Effector CD8-positive, alpha-beta T cell (primary cell): ENCODE measurements at places on chromosomes 6 and 20.

- DNase-seq, result no peak
Measured at GRCh38 chr6:31074401-31074800, 38.0 kb downstream of the C6orf15 start.

GRCh38 chr20:57104651-57105204 lies 161.7 kb downstream of the BMP7 start:
- DNase-seq, result no peak

DNA sequence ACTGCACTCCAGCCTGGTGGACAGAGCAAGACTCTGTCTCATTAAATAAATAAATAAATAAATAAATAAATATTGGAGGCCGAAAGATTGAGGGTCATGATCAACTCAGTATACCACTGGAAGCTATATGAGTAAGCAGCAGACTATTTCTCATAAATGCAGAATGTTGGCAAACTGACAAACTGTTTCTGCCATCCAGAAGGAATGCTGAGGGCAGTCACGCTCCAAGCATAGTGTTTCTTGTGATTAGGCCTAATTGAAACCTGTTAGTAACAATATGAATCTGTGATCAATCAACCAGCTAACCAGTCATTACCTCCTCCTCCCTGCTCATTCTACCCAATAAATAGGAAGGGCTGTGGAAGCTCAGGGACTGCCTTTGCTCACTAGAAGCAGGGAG lies 15.2 kb upstream of the KCNK15 start:
- DNase-seq, result no peak

DNA sequence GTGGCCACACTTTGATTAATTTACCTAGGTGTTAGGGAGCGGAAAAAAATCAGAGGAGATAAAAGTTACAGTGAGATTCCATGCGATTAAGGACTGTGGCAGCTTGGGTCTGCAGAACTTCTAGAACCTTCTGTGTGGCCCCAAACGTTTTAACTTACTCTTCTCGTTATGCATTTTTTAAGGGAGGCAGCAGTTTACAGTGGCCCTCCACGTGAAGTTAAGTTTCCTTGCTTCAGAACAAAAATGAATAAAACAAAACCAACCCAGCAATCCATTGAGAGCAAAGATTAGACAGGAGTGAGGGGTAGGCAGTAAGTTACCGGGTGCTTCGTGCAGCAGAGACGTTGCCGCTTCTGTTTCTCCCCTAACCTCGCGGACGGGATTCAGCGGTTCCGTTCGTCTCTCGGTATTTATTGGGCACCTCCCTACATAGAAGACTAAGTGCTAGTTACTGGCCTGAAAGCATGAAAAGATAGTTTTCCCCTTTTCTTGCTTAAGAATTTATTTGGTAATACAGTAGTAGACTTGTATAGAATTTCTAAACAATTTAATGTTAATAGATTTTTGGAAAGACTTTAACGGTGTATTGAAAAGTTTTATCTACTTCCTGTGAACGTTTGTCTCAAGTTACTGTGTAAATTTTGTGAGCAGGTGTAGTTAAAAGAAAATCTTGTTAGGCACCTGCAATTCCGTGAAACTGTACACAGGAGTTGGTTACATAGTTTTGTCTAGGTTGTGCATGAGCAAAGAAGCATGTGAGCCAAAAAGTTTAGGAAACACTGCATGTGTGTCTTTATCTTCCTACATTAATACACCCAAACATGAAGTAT lies 1.1 kb downstream of the BAG2 start:
- no peak for DNase-seq

GRCh38 chr6:15790116-15790515 lies 127.3 kb upstream of the DTNBP1 start:
- no peak for DNase-seq

DNA sequence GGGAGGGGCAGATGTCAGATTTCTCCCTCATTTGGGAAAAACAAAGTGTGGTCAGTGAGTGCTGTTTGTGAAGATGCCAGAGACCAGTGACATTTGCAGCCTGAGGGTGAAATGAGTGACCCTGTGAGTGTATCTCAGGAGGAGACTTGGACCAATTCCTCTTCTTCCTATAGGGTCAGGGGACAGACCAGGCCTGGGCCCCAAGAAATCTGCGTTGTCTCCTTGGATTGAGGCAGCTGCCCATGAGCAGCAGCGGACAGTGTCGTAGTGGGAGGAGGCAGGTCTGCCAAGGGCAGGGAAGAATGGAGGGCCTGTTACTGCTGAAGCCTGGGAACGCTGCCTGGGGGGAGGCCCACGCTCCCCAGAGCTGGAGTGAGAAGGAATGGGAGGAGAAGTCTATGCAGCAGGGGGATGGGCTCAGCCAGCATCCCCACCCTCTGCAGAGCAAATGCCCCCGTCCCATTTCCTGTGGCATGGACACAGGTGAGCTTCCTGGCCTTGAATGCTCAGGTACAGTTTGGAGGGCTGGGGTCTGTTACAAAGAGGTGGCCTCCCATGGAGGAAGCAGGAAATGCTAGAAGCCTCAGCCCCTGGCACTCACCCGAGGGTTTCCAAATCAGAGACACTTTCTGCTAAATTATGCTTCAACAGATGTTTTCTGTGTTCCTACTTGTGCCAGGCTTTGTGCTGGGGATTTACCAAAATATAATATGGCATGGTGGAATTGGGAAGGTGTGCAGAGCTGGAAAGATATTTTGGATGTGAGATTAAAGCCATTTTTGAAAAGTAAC lies 29.8 kb downstream of the DAAM2 start:
- DNase-seq, result no peak

DNA sequence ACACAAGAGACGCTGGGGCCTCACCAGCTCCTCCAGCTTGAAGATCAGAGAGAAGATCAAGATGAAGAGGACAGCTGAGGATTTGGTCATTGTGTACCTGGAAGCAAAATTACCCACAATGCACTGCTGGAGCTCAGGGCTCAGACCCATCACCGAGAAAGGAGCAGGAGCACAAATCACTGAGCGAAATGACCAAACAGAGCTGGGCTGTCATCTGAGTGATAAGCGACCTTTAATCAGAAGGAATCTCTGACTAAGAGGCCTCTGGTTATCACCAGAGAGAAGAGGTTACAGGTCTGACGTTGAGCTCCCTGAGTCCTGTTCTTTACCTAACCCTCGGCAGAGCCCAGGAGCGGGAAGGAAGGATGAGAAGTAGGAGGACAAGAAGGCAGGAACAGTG lies 47.5 kb upstream of the CDH22 start:
- no peak for DNase-seq

GRCh38 chr6:109340811-109341210 lies 41.5 kb downstream of the CD164 start:
- DNase-seq, result no peak

GRCh38 chr6:11423072-11423471 lies 114.5 kb upstream of the TMEM170B start:
- no peak for DNase-seq

DNA sequence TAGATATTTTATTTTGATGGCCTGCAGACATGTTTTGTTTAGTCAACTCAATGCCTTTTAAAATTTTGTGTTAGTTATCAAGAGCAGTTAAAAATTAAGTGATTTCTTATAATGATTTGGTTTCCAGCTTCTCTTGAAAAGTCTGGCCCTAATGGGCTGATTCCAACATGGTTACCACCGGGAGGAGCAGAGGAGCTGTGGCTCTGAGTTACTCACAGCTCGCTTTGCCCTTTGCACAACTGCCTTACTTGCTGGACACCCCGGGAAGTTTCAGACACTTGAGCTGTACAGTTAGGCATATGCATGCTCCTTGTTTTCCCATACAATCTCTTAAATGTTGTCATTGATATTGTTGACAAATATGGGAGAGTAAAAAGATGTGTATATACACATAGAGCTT lies 173.1 kb upstream of the MMS22L start:
- DNase-seq, result no peak

- DNase-seq, result peak; percentile 53
Measured at GRCh38 chr6:52576392-52577021, 353 bp downstream of the TRAM2 start.

GRCh38 chr6:164101859-164102258 lies 687.3 kb downstream of the QKI start:
- DNase-seq, result no peak

DNA sequence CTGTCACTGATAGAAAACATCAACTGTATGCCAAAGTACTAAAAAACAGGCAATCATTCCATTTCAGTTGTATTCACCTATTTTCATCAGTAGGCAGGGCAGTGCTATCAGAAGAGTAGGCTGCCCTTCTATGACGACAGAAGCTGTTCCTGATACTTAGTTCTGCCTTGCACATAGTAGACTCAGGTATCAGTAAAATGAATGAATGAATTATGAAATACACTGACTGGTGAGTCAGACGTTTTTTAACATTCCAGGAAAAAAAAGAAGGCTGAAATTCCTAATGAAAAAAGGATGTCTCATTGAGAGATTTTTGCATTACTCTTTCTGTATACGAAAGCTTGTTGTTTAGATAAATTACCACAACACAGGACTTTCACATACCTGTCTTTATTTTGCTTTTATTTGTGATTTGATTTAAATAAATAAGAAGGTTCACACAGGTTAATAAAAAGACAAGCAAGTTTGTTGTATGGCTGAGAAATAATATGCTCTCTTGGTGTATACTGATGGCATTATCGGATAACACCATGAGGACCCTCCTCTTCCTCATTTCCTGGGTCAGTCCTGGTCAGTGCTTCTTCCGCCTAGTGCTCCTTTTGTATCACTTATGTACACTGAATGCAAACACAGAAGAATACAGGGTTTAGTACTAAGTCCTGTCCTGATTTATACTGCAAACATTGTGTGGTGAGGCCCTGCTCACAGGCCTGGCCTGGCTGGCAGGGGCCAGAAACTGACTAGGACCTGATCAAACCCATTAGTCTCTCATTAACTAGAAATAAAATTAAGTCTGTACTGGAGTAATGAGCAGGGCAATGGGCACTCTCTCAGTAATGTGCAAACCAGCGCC lies 39.4 kb upstream of the SPDEF start:
- no peak for DNase-seq

- DNase-seq, result no peak
Measured at GRCh38 chr6:99366852-99367251, 17.4 kb upstream of the FAXC start.

GRCh38 chr6:104527761-104528415 lies 331.8 kb downstream of the HACE1 start:
- DNase-seq, result no peak

GRCh38 chr6:10098756-10099528 lies 315.9 kb downstream of the TFAP2A start:
- no peak for DNase-seq

DNA sequence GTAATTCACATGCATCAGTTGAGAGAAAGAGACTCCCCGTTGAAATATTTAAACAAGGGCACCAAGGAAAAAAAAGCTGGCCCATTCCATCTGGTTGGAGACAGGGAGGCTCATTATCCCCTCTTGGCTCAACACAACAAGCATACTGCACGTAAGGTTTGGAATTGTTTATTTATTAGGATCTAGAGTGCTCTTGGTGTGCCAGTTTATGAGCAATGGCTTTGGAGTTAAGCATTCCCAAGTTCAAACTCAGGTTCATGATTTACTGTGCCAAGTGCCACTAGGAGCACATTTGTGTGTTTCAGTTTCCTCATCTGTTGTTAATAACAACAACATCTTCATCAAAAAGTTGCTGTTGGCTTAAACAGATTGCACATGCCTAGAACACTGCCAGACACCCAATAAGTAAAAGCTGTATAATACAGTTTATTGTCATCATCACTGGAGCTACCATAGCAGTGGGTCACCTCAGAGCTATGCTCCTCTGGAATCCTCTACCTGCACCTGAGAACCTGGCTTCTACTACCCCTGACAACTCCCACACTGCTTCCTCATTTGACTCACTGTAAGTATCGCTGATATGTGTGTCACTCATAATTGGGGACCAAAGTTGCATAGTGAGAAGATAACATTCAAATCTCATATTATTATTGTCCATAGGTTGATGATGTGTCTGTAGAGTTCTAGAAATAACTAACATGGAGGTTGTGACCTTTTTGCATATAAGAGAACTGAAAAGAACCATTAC lies 5.4 kb downstream of the SLC17A3 start:
- DNase-seq, result no peak

GRCh38 chr20:1376007-1376406 lies 16.8 kb downstream of the FKBP1A start:
- DNase-seq, result no peak

DNA sequence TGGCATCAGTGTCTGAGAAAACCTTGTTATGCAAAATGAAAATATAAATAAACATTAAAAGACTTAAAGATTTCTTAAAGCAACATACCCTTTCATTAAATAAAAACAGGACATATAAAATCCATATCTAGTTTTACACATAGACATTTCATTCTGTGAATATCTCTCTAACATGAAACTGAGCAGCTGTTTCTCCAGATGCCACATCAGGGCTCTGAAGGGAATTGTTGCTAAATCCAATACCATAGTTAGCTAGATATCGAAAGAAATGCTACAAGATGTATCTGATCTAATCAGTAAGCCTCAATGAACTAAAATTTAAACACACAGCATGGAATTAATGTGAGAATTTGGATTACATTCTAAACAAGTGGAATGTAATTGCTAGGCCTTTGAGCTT lies 74.5 kb downstream of the SAMD5 start:
- no peak for DNase-seq

- DNase-seq, result no peak
Measured at GRCh38 chr6:150169181-150169580, 26.3 kb downstream of the PPP1R14C start.

- no peak for DNase-seq
Measured at GRCh38 chr6:130980310-130981032, 82.6 kb downstream of the EPB41L2 start.

DNA sequence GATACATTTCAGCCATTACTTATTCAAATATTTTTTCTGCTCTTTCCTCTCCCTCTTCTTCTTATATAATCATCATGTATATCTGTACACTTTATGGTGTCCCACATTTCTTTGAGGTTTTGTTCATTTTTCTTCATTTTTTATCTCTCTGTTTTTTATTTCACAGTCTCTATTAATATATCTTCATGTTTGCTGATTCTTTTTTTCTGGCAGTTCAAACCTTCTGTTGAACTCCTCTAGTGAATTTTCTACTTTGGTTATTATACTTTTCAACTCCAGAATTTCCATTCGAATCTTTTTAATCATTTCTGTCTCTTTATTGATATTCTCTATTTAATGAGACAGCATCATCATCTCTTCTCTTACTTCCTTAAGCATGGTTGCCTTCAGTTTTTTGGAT lies 38.9 kb upstream of the FOXC1 start:
- DNase-seq, result no peak

DNA sequence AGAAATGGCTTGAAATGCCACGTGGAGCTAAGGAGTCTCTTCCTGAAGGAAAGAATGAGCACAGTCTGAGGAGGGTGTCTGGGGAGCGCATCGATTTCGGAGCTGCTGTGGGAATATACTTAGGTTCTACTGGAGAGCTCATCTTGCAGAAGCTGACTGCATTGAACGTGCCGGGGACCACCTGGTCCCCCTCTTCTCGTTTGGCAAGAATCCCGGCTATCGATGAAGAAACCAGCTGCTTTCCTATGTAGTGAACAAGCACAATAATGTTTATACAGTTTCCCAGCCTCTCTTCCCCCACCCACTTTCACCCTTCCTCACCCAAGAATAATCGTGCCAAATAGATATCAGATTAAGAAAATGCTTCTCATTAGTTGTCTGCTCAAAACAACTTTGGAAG lies 242.5 kb downstream of the PACRG start:
- no peak for DNase-seq
